Cortex of kidney (tissue), 1 donor: ENCODE measurements at places on chromosomes 16 and 17.

GRCh38 chr16:85759631-85760419 lies 8.9 kb upstream of the C16orf74 start:
- DNase-seq, result no peak

GRCh38 chr17:57329380-57330214 lies 73.3 kb downstream of the MSI2 start:
- DNase-seq, result no peak

DNA sequence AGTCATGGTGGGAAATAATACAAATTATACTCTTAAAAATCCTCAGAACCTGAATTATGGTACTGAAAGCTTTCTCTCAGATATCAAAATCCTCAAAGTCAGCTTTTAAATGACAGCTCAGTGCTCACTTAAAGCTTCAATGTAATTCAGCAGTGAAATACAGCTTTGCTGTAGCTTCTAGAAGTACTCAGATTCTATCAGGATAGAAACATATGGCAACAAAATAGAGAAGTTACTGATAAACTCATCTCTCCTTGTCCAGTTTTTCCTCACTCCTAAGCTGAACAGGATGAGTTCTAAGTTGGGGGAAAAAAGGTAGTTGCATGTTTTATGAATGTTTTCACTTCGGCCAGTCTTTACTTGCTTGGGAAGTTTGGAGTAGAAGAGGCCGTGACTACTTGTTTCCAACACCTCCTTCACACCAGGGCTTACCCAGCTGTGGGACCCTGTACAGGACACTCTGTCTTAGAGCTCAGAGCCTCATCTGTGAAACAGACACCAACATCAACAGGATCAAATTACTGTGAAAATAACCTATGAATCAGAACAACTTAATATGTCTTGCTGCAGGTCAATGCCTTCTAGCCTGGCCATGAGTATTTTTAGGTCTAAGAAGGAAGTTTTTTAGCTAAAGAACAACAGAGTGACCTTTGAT lies 30.2 kb downstream of the OGFOD1 start:
- no peak for DNase-seq

- no peak for DNase-seq
These were observed 160.9 kb downstream of the SPECC1 start for GRCh38 chr17:20170085-20170484.

GRCh38 chr17:70239391-70239826 lies 70.1 kb downstream of the KCNJ2 start:
- no peak for DNase-seq

DNA sequence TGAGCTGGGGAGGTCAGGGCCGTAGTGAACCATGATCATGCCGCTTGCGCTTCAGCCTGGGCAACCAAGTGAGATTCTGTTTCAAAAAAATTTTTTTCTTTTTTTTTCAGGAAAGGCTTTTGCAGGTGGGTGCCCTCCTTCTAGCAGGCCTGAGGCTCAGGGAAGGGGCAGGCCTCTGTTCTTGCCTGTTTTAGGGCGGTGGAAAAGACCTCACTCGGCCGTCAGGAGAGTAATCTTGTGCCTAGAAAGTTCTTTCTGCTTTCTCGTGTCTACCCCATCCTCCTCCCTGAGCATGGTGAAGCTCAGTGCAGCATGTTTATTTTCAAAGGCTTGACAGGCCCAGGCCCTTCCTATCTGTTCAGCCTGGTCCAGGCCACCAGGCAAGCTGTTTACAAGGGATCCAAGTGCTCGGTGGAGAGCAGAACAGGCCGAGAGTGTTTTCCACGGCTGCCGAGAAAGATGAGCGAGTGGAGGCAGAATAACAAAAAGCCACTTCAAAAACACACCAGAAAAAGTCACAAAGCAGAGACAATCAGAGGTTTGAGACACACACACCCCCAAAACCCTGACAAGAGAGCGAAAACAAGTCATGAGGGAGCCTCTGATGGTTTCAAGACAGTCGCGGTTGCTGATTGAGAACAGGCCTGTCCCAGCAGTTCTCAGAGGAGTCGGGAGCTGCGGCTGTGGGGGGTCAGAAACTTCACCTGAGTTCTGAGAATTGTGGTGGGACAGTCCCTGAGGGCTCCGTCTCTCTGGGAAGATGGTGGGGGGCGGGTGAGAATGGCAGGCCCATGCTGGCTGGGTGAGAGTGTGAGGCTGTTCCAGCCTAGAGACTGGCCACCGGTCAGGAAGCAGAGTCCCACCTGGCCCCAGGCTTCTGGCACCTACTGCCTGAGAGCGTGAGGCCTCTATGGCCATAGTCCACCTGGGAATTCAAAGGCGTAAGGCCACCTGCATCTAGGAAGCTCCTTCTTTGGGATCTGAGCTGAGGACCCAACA lies 37.5 kb upstream of the CCR7 start:
- DNase-seq, result no peak

GRCh38 chr16:9033125-9033830 lies 58.2 kb upstream of the HAPSTR1 start:
- DNase-seq, result no peak

- no peak for DNase-seq
These were observed 98.6 kb upstream of the CHMP6 start for GRCh38 chr17:80892900-80893603.

DNA sequence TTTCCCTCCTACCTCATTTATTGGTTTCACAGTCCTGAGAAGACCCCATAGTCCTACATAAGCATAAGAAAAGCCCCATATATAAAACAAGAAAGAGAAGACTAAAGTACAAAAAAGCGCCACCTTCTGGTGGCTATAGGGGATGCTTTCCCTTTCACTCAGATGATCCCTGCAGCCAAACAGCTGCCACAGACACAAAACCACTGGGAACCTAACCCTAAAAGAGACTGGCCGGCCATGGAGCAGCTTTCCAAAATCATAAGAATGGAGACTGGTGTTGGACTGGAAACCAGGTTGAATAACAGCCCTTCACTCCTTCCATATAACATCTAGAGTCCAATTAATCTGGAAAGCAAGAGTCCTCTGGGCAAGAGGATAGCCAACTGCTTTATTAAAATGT lies 11.4 kb downstream of the DYNC1LI2 start:
- DNase-seq, result no peak

DNA sequence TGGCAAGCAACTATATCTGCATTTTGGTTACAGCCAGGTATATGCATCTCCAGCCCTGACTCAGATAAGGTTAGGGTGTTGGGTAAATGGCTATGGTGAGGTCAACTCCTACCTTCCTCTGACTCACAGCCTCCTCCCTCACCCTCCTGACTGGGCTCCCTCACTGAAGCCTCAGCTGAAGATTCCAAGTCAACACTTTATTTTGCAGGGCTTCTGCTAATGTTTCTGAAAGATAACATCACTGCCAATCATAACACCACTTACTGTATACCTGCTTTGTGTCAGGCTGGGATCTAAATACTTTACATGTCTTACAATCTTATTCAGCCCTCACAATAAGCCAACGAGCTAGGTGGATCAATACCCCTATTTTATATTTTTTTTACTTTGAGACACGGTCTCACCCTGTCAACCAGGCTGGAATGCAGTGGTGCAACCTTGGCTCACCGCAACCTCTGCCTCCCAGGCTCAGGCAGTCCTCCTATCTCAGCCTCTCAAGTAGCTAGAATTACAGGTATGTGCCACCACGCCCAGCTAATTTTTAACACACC lies 47.8 kb upstream of the GCSH start:
- DNase-seq, result no peak
